Fibroblast of skin of right quadriceps (primary cell): ENCODE measurements at places on chromosomes 2 and 18.

- no peak for DNase-seq
Measured at GRCh38 chr2:47487498-47487875, 84.5 kb downstream of the MSH2 start.

DNA sequence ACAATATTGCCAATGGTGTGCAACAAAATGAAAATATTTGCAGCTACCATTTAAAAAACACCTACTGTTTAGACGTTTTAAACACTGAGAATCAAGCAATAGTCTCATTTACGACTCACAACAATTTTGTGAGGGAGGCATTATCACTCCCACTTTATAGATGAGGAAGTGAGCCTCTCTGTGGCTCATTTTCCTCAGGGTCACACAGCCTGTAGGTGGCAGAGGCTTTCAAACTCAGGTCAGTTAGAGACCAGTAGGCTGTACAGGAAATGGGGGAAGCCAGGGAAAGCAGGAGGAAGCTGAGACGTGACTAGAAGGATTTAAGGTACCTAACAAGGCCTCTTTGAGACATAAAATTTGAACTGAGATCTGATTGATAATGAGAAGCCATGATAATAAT lies 95.0 kb upstream of the ZNF521 start:
- no peak for DNase-seq

DNA sequence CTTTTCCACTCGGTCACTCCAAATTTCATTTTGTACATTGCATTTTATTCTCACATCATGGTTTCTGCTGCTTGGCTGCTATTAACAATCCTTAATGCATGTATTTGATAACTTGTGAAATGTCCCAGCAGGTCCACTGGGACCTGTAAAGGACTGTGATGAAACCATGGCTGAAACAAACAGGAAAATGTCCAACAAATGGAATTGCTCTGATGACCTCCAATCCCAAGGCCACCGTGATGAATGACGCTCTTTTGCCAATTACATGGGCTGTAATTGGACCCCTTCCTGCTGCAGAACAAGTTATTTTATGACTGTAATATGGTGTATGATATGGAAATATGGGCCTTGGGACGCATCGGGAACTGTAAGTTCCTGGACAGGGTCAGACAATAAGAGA lies 224.2 kb upstream of the CXCR4 start:
- DNase-seq, result no peak

- DNase-seq, result no peak
Measured at GRCh38 chr18:73556904-73557303, 590.7 kb downstream of the FBXO15 start.

GRCh38 chr18:65146482-65147021 lies 604.3 kb upstream of the CDH7 start:
- no peak for DNase-seq

GRCh38 chr2:150468350-150468960 lies 19.0 kb downstream of the RND3 start:
- peak; percentile 3 for DNase-seq

GRCh38 chr2:200617156-200618053 lies 31.6 kb downstream of the AOX1 start:
- DNase-seq, result peak; percentile 32
